ENCODE measurements at places on chromosomes 3 and 15.

- DNase-seq = no peak
Observed at GRCh38 chr15:83012076-83012426, 612 bp upstream of the C15orf40 start.

DNA sequence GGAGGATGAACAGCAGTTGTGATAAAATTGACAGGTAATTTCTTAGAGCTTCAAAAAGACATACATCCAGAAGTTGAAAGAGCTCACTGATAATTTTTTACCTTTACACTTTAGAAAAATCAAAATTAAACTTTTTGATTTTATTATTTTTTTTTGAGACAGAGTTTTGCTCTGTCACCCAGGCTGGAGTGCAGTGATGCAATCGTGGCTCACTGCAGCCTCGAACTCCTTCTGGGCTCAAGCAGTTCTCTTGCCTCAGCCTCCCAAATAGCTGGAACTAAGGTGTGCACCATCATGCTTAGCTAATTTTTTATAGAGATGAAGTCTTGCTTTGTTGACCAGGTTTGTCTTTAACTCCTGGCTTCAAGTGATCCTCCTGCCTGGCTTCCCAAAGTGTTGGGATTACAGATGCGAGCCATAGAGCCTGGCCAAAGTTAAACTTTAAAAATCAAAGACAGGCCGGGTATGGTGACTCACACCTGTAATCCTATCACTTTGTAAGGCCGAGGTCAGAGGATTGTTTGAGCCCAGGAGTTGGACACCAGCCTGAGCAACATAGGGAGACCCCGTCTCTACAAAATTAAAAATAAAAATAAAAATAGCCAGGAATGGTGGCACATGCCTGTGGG lies 21.7 kb downstream of the PLA2G4F start:
- no peak for DNase-seq

DNA sequence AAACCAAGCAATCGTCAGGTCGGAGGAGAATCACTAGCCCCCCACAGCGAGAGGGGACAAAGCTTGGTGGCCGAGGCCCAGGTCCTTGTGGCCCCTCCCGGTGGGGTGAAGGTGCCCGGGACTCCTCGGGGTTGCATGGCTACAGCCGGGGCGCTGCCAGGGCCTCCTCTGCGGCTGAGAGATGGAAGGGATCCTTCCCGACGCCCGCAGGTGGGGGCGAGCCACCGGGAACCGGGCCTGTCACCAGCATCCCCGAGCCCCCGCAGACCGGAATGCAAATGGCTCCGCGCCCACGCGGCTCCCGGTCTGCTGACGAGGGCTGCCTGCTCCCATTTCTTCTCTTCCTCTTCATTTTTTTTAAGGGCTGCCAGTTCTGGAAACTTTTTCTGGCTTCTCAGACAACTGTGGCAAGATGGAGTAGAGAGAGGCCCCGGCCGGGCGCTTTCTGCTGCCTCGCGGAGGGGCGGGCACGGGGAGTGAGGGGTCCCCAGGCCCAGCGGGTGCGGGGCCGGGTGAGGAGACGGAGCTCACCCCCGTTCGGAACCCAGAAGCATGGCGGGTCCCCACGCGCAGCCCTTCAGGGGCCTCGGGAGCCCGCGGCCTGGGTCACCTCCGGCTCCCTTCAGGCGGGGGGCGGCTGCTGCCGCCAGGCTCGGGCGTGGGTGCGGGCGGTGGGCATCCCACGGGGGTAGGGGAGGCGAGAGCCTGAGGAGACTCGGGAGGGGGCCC lies 27.5 kb downstream of the MELTF start:
- DNase-seq = peak; percentile 52

DNA sequence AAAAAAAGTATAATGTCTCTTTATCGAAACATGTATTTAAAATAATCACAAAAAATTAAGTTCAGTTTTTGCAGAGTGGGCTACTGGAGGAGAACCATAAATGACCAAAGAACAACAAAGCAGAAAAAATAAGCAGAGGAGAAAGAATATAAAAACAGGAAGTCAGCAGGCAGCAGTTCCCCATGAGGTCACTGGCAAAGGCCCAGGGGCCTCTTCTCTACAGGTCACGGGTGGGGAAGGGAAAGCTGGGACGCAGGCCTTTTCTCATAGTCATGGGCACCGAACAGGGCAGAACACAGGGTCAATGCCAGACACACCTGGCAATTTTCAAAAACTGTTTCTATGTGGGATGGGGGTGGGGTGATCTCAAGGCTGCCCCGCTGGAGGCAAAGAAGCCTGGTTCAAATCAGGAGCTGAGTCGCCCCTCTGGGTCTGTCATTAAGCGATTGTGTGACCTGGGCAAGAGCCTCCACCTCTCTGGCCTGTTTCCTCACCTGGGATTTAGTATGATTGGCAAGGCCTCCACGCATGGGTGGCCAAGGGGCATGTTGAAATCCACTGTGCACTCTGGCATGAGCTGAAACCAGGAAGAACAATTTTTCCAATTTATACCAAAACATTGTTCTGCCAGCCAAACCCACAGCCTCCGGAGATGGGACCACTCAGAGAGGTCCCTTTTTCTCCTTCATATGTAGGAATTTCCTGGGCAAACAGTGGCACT lies 43.8 kb upstream of the UACA start:
- peak; percentile 71 for DNase-seq

DNA sequence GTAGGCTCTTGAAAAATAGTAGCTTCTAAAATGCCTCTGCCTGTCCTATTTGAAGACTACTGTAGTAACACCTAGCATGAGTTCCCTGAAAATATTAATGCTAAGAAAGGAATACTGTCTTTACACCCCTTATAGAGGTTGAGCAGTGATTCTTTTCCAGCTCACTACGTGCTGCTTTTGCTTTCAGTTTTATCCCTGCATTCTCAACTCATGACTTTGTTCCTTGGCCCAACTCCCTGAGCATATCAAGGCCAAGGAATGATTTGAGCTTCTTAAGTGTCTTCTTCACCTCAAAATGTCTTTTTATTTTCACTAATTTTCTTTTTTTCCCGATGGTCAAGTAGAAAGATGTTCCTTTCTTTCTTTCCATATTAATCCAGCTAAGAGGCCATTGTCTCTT lies 16.5 kb upstream of the P2RY13 start:
- DNase-seq = peak; percentile 89

GRCh38 chr3:16743276-16743675 lies 138.1 kb upstream of the DAZL start:
- DNase-seq = no peak

GRCh38 chr3:186035277-186035676 lies 73.6 kb downstream of the ETV5 start:
- no peak for DNase-seq

- DNase-seq = no peak
Observed at GRCh38 chr15:42843699-42844098, 76.9 kb downstream of the TTBK2 start.

DNA sequence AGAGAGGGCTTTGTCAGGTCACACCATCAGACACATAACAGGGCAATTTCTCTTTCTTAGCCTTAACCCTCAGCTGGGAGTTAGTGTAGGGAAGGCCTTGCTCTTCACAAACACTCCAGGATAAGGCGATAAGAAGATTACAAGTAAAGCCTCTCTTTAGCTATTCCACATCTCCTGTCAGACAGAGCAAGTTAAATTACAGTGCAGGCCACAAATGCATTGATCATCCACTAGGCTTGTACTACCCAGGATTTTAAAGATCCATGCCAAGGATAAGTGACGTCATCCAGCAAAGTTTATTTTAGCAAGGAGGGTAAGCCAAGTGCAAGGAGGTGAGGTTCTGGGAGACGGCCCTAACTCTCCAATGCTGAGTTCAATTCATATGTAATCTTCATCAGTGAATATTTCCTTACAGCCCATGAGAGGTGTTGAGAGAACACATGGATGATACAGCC lies 890.6 kb upstream of the NR2F2 start:
- DNase-seq = peak; percentile 78
